Lower leg skin (tissue), 4 donors: ENCODE measurements at places on chromosomes 7 and 10. TPM values are rescaled to one million over a fixed set of nuclear protein-coding genes. Genes with fewer than 3 reads are reported as not detected.
A peak's percentile ranks its signal among the peaks of the same experiment; 100 is the strongest.

DNA sequence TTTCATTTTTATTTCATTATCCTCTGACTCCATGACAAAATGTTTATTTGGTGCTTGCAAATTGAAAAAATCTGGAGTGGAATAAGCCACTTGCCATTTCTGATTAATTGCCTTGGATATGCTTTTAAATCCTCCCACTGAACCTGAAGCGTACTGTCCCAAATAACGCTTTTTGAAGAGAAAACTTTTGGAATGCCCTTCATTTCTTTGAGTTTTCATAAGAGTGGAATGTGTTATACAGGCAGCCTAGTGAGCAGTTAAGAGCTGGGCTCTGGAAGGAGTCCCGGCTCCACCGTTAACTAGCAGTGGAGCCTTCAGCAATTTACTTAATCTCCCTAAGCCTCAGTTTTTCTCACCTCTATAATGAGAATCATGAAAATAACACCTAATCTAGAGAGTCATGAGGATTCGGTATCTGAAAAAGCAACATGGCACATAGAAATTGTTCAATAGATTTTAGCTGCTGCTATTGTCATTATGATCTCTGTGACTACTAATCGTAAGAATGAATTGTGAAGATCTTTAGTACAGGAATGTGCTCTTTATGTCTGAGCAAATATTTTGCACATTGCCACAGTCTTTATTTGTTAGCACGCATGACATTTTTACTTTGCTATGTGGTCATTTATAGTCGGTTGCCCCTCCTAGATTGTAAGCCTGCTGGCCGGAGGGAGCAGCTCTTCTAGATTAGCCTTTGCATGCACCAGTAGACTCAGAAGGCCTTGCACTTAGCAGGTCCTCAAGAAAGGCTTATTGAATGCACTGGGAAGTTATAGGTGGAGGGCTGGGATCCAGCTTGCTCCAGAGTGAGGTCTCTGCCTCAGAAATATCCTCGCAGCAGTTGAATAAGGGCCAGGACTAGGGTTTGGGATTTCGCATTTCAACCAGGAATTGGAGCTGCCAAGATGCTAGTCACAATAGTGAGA, 59.4 kb downstream of the PLCE1 start:
- DNase-seq: no peak

GRCh38 chr7:84176716-84177115, 17.9 kb downstream of the SEMA3A start:
- no peak for DNase-seq

BHLHA15 gene
- total RNA-seq: 4.2 TPM

DNA sequence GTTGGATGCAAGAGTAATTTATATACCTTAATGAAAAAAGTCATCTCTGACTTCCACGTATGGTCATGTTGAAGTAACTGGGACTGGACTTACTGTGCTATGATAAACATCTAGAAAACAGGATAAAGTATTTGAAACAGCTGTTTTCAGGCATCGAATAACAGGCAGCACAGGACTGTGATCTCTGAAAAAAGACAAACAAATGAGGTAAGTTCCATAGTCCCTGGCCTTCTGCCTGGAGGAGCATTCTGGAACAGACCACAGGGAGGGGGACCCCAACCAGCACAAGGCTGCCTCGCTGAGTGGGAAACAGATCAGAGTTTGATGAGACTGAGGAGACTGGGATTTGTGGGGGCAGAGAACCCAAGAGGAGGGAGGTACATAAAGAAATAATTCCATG, 89.1 kb upstream of the HABP2 start:
- no peak for DNase-seq

GRCh38 chr7:112830769-112831168, 40.6 kb upstream of the TMEM168 start:
- DNase-seq: no peak

GRCh38 chr7:134191876-134192275, 64.7 kb downstream of the LRGUK start:
- no peak for DNase-seq

DNA sequence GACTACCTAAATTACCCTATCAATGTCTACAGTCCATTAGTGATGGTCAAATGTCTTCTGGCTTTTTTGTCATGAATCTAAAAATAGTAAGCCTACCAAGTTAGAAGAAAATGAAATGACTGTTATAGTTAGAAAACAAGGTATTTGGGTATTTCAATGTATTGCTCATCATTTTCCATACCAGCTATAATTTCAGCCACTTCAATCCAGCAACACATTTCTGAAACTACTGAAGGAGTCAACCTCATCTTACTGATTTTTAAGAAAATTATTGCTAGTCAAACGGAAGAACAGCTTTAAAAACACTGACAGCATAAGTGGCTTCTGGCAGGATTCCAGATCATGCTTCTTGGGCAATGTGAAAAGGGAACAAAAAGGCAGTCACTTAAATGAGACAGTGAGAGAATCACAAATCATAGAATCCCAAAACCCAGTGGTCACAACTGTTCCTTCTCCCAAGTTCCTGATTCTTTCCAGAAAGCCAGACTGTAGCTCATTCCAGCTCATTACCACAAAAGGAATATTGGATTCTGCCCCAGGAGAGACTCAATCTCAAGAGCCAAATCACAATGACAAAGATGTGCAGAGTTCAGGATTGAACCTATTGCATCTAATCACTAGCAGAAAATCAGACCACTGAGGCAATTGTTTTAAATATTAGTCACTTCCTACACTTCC, 61.2 kb upstream of the LRRN3 start:
- no peak for DNase-seq

IFIT2 gene
- total RNA-seq: 0.67 TPM

GRCh38 chr10:81428456-81429134, 446.4 kb upstream of the NRG3 start:
- no peak for DNase-seq

FASTK gene
- 76.3 TPM for total RNA-seq

DNA sequence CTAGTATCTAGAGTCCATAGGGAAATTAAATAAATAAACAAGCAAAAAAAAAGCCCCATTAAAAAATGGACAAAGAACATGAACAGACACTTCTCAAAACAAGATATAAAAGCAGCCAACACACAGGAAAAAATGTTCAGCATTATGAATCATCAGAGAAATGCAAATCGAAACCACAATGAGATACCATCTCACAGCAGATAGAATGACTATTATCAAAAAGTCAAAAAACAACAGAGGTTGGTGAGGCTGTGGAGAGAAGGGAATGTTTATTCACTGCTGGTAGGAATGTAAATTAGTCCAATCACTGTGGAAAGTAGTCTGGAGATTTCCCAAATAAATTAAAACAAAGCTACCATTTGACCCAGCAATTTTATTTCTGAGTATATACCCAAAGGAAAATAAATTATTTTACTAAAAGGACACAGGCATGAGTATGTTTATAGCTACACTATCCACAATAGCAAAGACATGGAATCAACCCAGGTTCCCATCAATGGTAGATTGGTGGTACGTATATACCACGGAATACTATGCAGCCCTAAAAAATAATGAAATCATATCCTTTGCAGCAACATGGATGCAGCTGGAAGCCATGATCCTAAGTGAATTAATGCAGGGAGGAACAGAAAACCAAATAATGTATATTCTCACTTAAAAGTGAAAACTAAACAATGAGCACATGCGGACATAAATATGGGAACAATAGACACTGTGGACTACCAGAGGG, 366.5 kb upstream of the SEMA3C start:
- no peak for DNase-seq

DNA sequence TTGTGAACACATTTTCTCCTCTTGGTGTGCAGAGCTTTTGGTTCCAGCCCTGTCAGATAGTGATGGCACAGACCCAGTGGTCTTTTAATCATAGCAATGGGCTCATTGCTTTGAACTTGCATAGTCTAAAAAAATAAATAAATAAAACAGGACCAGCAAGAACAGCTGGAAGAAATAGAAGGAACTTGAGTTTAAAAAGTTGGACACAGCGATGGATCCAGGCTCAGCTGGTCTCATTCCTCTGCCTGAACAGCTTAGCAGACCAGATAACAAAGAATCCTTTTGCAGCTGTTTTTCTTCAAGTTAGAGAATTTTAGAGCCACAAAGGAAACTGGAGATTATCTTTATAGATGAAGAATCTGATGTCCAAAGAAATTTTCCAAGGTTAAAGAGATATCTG, 1005.6 kb downstream of the LRMDA start:
- no peak for DNase-seq

DNA sequence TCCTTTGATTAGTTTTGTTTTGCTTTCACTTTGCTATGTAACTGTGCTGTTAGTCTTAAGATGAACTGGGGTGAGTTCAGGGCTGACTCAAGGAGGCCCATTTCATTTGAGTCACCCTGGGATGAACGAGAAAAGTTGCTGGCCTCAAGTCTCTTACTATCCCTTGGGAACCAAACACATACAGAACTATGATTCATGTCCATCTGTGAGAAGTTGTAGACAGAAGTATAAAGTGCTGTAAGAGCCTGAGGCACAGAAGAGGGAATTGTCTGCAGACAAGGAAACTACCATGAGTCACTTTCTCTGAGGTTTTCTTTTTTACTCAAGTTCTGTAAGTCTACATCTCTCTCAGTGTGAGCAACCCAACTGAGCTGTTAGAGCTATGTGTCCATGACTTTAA, 179.8 kb upstream of the CSTF2T start:
- peak; percentile 27 for DNase-seq

MCM10 gene
- total RNA-seq: 0.08 TPM

PON1 gene
- total RNA-seq: not detected

GRCh38 chr7:66277492-66277891, 72.4 kb downstream of the TPST1 start:
- DNase-seq: no peak

DNA sequence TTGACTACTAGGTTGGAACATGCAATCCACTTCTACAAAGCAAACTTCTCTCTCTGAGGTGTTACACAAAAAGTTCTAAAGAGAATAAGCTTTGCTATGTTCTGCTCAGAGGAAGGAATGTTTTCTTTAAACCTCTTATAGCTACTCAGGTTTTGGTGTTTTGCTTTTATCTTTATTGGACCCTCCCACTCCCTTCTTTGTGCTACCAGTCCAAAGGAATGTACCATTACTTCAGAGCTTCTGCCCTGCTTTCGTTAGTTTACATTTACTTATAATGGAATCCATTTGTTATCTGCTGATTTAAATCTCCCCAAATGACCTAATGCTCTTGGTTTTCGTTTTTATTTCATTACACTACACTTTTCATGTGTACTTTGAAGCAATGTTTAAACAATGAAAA, 154.9 kb downstream of the ATE1 start:
- no peak for DNase-seq

DNA sequence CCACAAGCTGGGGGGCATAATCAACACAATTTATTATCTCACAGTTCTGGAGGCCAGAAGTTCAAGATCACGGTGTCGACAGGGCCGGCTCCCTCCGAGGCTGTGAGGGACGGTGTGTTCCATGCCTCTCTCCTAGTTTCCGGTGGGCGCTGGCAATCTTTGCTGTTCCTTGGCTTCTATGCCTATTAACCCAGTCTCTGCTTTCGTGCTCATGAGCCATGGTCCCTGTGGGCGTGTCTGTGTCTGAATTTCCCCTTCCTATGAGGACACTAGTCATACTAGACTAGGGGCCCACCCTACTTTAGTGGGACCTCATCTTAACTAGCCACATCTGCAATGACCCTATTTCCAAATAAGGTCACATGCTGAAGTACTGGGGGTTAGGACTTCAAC, 29.4 kb downstream of the HIPK2 start:
- DNase-seq: no peak
